ENCODE measurements at places on chromosomes 16 and 17.
A peak's percentile ranks its signal among the peaks of the same experiment; 100 is the strongest.

DNA sequence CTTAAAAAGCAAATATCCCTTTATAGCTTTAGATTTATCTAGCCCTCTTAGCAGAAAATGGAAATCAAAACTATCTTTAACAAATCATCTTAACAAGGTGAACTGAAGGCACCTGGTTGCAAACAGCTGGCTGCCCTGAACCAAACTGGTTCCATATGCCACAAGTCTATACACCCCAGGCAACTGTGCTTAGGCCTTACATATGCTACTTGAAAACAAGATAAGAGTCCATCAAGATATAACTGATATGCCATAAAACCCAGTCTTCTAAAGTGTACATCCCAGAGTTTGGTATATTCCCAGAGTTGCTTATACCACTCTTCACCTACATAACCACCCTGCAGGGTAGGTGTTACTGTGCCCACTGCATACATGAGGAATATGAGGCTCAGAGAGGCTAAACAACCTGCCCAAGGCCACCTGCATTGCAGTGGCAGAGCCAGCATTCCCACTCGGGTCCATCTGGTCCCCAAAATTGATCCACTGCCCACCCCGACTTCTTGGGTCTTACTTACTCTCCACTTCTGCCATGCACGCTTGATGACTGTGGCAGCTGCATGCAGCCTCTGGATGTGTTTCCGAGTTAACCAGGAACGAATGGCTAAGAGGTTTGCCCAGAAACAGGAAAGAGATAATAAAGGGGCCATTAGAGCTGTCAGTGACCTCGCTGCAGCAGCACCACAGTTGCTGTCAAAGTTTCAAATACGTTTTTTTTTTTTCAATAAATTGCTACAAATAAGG lies 12.2 kb downstream of the ZNHIT3 start:
- no peak for DNase-seq

- DNase-seq = no peak
These were observed 39.4 kb downstream of the LAT start for GRCh38 chr16:29024278-29024677.

- no peak for DNase-seq
These were observed 160.0 kb downstream of the CBLN1 start for GRCh38 chr16:49121636-49122035.

GRCh38 chr16:22681554-22682291 lies 132.2 kb upstream of the HS3ST2 start:
- DNase-seq = no peak

DNA sequence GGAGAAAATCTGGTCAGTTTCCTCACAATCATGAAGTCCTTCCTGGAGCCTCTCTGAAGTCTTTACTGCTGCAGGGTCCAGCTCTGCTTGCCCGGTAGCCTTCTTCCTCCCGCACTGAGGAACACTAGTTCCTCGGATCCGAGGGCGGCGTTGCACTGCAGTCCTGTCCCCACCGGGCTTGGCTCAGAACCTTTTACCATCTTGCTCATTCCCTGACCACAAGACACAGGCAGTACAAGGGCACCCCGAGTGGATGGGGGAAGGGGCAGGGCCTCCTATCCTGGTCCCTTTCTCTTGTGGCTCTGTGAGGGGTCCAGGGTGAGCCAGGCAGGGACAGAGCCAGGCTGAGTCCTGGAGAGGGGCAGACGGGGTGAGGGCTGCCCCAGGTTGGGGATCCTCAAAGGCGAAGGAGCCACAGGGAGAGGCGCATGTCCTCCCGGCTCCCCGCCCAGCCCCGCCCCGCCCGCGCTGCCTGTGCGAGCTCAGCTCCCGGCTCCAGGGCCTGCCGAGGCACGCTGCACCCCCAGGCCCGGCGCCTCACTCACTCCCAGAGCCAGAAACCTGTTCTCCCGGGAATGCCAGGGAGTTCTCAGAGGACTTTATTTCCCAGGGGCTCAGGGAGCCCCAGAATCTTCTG lies 1.5 kb downstream of the FOXN1 start:
- DNase-seq = no peak

DNA sequence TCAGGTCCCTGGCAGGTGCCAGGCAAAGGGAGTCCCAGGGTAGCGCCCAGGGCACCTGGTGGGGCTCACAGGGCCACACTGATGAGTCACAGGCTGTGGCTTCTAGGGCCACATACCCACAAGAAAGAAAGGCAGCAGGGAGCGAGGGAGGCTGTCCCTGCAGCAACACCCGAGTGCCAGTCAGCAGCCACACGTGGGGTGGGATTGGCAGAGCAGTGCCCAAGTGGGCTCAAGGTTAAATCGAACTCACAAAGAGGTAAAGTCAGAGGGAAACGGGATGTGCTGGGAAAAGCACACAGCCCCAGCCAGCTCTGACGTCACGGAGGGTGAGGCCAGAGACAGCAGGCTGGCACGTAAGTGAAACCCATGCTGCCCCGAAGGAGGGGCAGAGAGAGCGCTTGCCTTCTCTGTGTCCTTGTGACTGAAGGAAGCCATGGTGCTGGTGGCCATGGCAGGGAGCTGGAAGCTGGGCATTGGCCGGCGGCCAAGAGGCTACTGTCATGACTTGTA lies 33.8 kb downstream of the FA2H start:
- DNase-seq = no peak

GRCh38 chr17:28188841-28189263 lies 130.1 kb upstream of the TMEM97 start:
- no peak for DNase-seq

DNA sequence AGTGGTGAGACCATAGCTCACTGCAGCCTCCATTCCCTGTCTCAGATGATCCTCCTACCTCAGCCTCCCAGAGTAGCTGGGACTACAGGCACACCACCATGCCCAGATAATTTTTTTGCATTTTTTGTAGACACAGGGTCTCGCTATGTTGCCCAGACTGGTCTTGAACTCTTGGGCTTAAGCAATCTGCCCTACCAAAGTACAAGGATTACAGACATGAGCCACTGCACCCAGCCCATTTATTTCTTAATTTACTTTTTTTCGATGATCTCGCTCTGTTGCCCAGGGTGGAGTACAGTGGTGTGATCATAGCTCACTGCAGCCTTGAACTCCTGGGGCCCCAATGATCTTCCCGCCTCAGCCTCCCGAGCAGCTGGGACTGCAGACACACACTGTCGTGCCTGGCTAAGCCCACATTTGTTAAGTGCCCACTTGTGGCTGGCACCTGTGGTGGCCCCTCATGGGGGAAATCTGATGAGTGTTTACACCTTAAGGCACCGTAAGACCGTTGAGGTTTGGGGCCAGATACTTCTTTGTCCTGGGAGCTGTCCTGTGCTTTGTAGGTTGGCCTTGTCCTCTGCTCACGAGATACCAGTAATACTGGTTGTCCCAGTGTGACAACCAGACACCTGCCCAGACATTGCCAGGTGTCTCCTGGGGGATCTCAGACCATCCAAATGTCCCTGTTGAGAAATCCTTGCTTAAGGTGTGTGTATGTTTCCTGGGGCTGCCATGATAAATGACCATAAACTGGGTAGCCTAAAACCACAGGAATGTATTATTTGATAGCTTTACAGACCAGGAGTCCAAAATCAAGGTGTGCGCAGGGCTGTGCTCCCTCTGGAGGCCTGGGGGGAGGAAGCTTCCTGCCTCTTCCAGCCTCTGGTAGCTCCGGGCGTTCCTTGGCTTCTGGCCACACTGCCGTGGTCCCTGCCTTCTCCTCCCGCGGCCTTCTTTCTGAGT lies 141.4 kb upstream of the GSE1 start:
- no peak for DNase-seq

DNA sequence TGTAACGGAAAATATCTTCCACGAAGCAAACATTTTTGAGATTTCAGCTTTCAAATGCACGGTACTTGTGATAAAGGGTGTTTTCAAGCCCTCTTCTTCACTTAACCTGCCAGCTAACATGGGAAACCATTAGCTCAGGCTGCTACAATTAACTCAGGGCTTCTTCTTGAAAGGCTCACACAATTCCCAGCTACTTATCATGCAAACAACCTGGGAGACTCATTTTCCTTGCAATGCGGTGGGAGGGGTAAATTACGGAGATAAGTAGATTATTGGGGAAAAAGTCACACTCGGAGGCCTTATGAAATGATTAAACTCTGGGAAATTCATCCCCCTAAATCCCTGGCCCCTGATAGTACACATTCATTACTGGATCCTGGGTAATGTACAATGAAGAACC lies 266.4 kb downstream of the STX8 start:
- no peak for DNase-seq

- no peak for DNase-seq
These were observed 26.5 kb downstream of the MAP3K14 start for GRCh38 chr17:45290269-45290765.

DNA sequence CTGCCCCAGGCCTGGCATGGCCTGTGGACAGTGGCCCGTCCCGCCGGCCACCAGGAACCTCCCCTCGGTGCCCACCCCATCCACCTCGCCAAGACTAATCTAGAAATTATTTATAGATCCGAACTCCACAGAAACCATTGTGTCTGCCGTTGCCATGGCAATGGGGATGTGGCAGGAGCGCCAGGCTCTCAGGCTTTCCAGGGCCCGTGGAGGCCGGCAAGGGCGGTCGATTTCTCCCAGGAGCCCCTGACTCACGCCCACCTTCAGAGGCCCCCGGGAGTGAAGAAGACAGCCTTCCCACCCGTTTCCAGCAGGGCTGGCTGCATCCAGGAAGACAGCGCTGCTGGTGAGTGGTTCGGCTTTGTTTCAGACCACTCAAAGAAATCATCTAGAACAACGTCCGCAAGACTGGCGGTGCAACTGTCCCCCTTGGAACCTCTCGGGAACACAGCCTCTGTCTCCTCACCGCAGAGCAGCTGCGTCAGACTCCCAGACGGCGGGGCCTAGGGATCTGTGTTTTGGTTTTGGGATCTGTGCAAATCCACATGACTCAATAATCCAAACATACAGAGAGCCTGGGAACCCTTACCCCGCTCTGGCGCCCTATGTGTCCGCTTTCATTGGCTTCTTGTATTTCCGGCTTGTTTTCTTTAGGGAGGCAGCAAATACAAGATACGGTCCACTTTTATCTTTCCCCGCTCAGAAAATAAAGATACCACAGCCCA lies 48.5 kb upstream of the ZCCHC14 start:
- no peak for DNase-seq

DNA sequence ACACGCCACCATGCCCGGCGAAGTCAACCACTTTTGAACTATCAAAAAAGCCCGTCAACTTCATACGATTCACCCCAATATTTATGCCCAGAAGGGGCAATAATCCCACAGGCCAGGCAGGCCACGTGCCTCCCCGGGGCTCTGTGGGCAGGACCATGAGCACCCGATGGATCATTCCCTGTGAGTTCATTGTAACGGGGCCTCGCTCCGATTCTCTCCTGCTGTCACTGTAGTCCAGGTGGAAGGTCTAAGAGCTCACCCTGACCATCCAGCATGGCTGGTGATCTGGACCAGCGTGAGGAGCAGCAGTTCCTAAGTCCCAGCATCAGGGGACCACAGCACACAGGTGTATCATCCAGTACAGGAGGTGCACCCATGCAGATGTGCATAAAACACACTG lies 77.5 kb upstream of the DOC2B start:
- DNase-seq = no peak

- no peak for DNase-seq
These were observed 54.3 kb upstream of the MED13 start for GRCh38 chr17:62119373-62119772.

DNA sequence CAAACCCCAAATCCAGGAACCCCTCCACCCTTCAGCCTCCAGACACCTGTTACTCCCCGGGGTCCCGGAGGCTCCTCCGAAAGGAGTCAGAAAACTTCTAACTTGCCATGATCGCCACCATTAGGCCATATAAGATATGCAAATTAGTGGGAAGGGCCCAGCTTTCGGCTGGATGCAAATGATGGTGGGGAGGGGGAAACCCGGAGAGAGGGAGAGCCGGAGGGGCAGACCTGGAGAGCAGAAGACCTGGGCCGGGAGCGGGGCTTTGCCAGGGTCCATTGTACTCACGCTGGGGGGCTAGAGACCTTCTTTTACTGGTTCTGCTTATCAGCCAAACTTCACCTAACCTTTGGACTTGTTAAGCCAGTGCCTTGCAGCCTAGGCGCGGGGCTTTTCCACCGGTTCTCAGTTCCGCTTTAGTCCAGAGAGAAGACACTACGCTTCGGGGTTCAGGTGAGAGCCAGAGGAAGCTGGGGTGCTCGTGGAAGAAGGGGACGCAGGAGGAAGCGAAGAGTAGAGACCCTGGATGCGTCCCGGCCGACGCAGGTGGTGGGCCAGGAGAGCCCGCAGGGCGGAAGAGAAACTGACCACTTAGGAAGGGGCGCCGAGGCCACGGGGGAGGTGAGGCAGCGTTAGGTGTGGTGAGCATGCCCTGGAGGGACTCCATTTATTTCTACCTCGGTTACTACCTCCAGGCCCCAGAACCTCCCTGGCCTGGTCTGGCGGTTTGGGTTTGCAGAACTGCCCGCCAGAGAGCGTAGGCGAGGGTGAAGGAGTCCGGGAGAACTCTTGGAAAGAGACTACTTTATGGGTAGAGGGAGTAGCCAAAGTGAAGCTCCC lies at the start of gene HNF1B:
TSS of gene HNF1B (minus strand) at position 99 of the 840 bp plus-strand sequence. CDS start 175 bp downstream, outside the sequence.
- DNase-seq = peak; percentile 37

- DNase-seq = no peak
These were observed 51.5 kb downstream of the SHISA6 start for GRCh38 chr17:11292491-11292890.

- no peak for DNase-seq
These were observed 67.7 kb downstream of the WSCD1 start for GRCh38 chr17:6137716-6138502.

GRCh38 chr17:4098521-4099209 lies 44.2 kb downstream of the ZZEF1 start:
- no peak for DNase-seq

DNA sequence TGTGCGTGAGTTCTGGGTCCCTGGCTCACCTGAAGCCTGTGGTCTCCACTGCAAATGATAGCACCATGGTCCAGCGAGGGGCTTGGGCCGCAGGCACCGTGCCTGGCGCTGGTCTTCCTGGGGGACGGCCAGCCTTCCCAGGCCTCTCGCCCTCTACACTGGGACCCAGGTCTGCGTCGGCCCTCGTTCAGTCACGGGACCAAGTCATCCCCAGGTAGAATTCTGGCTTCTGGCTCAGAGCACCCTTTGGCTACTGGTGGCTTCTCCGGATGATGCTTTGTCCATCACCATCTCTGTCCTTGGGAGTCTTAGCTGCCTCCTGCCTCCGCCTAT lies 20.4 kb downstream of the CRAMP1 start:
- DNase-seq = no peak

GRCh38 chr16:17939723-17940122 lies 396.8 kb downstream of the NPIPA8 start:
- DNase-seq = no peak

DNA sequence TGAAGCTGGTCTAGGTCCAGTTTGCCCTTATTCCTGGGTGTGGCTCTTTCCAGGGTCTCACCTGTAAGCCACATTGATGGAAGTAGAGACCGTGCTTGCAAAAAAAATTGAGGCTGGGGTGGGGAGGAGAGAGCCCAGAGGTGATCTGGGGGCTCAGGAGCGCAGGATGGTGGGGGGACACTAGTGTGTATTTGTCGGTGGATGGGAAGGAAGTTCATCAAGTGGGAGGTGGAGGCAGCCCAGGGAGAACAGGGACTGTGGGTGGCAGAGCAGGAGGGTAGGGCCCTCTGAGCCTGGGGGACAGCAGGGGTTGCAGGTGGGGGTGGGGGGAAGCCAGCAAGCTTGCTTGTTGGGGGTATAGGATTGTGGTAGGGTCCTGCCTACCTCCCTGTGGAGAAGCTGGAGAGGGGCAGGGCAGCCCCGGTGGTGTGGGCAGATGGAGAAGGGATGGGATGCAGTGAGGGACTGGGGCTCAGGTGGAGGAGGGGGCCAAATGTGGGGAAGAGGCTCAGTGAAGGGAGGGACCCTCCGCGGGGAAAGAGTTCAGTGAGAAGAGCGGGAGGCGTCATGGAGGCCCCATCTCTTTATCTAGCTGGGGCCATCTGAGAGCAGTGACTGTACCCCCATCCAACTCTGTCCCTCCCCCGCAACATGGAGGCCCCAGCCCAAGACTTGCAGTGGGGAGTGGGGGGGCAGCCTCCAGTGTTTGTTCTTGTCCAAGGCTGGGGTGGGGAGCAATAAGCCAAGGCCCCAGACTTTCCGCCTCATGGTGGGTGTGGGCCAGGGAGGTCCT lies 17.2 kb upstream of the TMEM92 start:
- DNase-seq = no peak
